NCI-H774 (cell line): ENCODE measurements at places on chromosomes 4 and X.

- no peak for DNase-seq
Observed at GRCh38 chrX:107755721-107756120, 19.9 kb downstream of the TSC22D3 start.

DNA sequence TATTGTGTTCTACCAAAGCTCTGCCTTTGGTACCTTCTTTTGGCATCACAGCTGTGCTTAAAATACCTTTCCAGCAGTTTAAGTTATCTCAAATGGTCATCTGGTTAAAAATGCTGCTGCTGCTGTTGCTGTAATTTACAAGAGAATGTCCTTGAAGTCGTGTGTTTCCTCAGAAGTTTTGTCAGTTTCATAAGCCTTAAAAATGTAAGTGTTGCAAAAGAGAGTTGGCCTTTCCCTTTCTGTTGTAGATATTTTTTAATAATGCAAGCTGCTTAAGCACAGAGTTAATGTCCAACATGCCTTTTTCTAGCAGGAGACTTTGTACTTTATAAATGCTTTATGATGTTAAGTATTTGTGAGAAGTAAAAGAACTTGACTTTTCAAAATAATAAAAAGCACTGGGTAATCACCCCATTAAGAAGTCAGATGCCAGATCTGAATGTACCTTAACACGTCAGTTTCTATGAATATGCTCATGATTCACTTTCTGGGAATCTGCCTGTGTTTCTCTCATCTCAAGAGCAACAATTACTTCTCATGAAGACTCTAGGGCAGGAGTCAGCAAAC lies 35.3 kb upstream of the TENM3 start:
- no peak for DNase-seq

- DNase-seq: no peak
Observed at GRCh38 chr4:158197194-158197776, 13.0 kb upstream of the TMEM144 start.

DNA sequence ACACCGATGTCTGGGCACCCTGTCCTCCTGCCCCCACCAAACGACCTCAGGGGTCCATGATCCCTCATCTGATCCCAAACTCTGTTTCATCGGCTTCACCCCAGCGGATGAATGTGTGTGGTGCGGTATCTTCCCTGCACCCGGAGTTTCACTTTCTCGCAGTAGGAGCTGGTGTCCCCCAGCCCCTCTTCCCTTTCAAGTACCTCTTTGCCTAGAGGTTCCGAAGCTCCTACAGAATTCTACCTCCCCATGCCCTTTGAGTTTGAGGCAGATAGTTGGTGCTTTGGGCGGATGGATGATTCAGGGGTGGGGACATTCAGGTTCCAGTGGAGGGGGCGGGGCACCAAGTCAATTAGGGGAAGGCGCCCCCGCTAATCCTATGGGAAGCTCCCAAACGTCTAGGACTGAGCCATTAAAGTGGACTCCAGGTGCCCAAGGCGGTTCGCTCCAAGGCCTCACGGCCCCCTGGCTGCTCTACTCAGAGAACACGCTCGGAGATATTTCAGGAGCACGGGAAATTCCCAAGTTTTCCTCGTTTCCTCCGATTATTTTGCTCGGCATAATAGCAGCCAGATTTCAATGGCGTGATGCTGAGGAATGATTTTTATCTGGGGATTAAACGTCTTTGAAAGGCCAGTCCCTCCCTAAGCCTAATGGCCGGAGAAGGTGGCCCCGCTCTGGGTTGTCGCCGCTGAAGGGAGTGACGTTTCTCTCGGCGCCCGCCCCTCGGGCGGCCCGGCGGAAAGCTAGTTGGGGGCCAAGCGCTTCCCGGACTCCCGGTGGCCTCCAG lies 1.3 kb downstream of the MSX1 start:
- no peak for DNase-seq

GRCh38 chrX:127085939-127086338 lies 266.4 kb downstream of the PRR32 start:
- DNase-seq: no peak

DNA sequence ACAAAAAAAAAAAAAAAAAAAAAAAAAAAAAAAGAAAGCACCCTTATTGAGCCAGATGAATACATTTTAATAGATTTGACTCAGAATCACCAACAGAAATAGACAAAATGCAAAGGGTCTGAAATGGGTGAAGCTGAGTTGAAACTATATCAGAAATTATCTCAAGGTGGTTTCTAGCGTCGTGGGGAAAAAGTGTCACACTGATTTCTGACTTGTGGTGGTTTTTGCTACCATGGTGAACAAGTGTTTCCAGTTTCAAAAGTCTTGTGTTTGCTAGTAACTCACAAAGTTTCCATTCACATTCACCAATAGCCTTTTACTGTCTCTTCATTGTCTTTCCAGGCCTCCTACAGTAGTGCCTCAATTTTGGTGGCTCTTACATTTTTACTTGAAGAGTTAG lies 135.5 kb downstream of the ARHGAP24 start:
- DNase-seq: no peak

DNA sequence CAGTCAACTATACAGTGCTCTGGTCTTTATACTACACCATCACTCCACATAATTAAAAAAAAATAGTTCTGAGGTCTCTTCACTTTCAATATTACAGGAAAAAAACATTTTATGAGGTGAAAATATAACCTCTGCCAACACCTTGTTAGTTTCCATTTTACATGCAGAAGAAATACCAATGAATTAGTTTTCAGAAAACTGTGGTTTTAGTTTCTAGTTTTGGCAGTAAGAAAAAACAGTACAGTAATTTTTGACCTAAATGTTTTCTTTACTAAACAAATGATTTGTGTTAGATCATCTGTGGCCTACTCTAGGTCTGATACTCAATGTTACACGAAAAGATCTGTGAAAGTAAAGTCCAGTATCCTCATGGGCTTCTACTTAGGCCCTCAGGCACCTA lies 10.0 kb downstream of the SULT1E1 start:
- DNase-seq: no peak

GRCh38 chr4:88575186-88575585 lies 17.1 kb upstream of the HERC3 start:
- no peak for DNase-seq

DNA sequence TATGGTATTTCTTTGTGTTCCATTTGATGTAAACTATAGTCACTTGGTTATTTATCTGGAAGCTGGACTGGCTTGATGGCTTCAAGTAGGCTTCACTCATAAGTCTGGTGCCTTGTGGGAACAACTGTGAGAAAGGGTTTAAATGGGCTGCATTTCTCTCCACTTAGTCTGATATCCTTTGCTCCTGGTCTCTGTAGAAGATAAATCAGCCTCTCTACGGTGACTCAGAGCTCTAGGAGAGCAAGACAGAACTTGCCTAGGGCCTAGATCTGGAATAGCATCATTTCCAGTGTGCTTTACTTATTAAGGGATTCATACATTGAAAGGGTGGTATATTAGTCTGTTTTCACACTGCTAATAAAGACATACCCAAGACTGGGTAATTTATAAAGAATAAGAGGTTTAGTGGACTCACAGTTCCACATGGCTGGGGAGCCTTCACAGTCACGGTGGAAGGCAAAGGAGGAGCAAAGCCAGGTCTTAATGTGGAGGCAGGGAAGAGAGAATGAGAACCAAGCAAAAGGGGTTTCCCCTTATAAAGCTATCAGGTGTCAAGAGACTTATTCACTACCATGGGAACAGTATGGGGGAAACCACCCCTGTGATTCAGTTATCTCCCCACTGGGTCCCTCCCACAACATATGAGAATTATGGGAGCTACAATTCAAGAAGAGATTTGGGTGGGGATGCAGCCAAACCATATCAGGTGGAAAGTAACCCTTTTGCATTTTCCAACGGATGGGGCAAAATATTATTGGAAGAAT lies 1746.4 kb upstream of the PCDH7 start:
- DNase-seq: no peak

DNA sequence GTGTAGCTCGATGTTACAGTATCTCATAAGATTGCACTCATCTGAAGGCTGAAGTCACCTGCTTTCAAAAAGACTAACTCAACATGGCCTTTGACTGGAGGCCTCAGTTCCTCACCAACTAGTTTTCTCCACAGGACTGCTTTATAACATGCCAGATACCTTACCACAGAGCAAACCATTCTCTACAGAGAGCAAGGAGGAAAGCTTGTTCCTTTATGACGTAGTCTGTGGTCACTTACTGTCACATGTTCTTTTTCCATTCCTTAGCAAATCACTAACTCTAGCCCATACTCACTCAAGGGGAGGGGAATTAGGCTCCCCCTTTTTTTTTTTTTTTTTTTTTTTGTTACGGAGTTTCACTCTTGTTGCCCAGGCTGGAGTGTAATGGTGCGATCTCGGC lies 3.2 kb downstream of the THAP9 start:
- DNase-seq: no peak

DNA sequence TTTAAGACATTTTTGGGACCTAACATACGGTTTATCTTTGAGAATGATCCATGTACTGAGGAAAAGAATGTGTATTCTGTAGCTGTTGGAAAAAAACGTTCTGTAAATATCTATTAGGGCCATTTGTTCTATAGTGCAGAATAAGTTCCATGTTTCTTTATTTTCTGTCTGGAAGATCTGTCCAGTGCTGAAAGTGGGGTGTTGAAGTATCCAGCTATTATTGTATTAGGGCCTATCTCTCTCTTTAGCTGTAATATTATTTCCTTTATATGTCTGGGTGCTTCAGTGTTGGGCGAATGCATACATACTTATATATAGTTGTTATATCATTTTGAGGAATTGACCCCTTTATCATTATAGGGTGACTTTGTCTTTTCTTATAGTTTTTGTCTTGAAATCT lies 24.7 kb downstream of the MAGEC1 start:
- no peak for DNase-seq

DNA sequence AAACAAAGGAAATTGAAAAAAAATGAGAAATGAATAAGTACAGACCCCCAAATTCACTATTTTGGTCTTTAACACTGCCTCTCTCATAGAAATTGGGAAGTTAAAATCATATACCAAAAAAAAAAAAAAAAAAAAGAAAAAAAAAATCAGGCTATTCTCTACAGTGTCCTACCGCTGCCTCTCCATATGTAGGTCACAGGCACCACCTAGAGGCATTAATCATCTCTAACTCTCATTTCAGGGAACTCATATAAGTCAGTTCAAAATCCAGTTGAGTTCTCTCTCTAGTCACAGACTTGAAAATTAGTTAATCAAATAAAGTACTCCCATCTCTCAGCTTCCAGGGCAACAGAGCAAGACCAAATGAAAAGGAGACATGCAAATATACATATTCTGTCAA lies 47.9 kb downstream of the COX18 start:
- DNase-seq: no peak

GRCh38 chrX:79065696-79066095 lies 78.8 kb upstream of the GPR174 start:
- DNase-seq: no peak

- no peak for DNase-seq
Observed at GRCh38 chrX:74383611-74384010, 37.7 kb upstream of the SLC16A2 start.

GRCh38 chr4:61298178-61298740 lies 98.1 kb downstream of the ADGRL3 start:
- no peak for DNase-seq

GRCh38 chr4:113502476-113502875 lies 259.1 kb downstream of the CAMK2D start:
- DNase-seq: no peak

- DNase-seq: no peak
Observed at GRCh38 chr4:141255016-141255415, 34.3 kb downstream of the ZNF330 start.

GRCh38 chr4:3352941-3353594 lies 60.2 kb downstream of the RGS12 start:
- no peak for DNase-seq

- no peak for DNase-seq
Observed at GRCh38 chr4:54643958-54644751, 13.6 kb upstream of the KIT start.

GRCh38 chr4:14596028-14596427 lies 406.3 kb upstream of the CPEB2 start:
- DNase-seq: no peak

DNA sequence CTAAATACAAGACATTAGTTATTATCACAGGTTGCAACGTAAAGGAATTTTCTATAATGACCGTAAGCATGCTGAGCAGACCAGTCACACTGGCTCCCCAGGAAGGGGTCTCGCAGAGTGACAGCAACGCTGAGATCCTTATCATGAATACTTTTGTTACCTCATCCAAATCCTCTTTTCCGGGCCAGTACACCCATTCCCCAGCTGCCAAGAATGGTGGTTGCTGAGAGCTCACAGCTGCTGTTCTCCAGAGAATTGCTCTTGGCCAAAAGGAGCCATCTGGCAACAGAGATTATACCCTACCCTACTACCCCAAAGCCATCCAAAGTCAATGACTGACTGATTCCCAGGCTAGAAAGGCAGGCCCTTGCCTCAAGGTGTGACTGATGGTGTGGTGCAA lies 91.6 kb downstream of the FUNDC1 start:
- DNase-seq: no peak

- DNase-seq: no peak
Observed at GRCh38 chr4:1939664-1940509, 68.7 kb downstream of the NSD2 start.

- no peak for DNase-seq
Observed at GRCh38 chr4:21948347-21949072, at the start of gene KCNIP4. Gene KCNIP4 (minus strand): TSS chr4:21948772.

GRCh38 chrX:29862126-29862677 lies 353.2 kb upstream of the MAGEB2 start:
- no peak for DNase-seq

GRCh38 chrX:16870862-16871815 lies 977 bp upstream of the RBBP7 start:
- no peak for DNase-seq

DNA sequence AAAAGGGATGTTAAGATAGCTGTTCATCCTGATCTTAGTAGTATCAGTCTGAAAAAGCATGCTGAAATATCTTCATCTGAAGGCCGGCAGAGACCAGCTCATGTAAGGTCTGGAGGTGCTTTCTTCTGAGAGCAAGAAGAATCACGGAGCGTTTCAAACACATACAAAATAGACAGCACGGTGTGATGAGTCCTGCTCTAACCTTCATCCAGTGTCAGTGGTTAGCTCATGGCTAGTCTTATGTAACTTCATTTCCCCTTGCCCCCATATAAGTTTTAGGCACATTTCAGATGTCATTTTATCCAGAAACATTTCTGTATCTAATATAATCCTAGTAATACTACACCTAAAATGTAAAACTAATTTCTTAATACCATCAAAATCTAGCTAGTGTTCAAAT lies 27.8 kb downstream of the ADD1 start:
- DNase-seq: no peak

GRCh38 chr4:23366557-23366906 lies 523.3 kb downstream of the PPARGC1A start:
- no peak for DNase-seq
